ENCODE measurements at places on chromosomes 4 and X.

DNA sequence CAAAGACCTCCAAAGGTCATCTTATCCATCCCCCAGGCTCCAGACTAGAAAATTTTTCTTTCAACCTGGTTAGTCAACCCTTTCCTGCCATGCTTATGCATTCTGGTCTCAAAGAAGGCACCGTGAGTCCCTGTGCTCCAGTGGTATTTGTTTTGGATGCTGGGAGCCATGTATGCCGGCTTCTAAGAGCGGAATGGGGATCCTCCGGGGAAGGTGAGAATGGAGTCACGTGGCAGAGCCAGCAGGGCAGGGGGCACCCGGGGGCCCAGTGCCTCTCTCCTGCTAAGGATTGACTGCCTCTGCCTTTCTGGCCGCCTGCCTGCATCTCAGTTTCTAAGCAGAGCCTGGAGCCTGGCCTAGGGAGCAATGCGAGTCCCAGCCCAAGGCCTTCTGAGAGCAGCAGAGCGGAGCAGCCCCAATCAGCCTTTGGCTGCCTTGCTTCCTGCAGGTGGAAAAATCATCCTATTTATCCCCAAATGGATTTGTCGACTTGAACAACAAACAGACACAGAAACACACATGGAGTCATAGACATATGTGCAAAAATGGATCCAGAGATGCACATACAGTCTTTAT lies 141.0 kb downstream of the PJA1 start:
- DNase-seq: no peak
- H3K27me3 ChIP-seq: no peaks in the 10 kb centered on the region
- no peak overlapping the region for H3K27ac ChIP-seq

DNA sequence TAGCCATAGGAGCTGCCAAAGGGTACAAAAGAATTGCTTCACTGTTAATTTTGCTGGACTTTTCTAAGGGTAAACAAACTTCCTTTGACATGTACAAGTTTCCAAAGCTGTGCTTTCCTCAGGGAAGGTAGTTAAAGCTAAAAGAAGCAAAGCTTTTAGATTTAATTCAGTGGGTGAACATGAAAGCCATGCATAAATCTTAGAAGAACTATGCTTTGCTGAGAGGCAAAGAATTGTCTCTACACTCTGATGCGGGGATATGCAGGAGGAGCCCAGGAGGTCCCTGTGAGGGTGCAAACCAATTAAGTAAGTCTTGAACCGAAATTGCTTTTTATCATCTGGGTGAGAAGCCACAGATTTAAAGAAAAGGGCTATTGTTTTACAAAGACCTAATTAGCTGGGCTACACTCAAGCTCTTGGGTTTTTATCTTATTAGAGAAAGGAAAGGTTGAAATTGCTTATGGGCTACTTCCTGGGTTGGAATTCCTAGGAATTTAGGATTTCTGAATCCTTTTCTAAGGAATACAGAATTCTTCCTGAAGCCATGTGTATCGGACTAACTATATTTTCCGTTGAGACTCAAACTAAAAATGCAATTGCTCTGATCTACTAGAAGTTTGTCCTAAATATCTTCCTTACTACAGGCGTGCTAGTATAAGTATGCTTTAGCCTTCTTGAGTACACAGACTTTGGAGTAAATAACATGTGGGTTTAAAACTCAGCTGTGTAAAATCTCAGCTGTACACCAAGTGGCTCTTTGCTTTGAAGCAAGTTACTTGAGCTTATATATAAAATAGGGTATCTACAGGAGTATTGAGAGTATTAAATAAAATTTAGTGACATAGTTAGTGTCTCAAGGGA lies 188.4 kb upstream of the ANK2 start:
- no peaks in the 10 kb centered on the region for H3K27me3 ChIP-seq
- H3K4me1 ChIP-seq: no peaks in the 10 kb centered on the region
- H3K36me3 ChIP-seq: no peaks in the 10 kb centered on the region
- no peak overlapping the region for H3K4me3 ChIP-seq

DNA sequence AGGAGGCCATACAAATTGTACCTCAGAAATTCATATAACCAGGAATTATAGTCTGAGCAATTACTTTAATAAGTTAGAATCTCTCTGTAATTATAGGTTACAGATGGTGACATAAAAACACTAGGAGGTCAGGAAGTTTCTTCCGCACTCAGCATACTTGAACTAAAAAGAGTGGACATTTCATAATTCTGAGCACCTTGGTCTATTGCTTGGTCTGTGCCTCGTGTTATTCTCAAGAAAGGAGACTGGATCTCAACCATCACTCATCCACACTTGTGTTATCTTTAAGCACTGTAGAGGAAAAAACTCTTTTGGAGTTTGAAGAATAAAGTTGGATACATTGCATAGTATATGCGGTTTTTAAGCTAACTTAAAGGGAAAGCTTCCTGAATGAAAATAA lies 91.1 kb downstream of the SYNPO2 start:
- no peak overlapping the region for H3K4me3 ChIP-seq
- H3K27ac ChIP-seq: no peak overlapping the region
- H3K36me3 ChIP-seq: no peaks in the 10 kb centered on the region
- no peaks in the 10 kb centered on the region for H3K4me1 ChIP-seq

GRCh38 chr4:184228056-184228705 lies 10.5 kb upstream of the ENPP6 start:
- DNase-seq: no peak
- H3K4me1 ChIP-seq: peaks cover 21% of the 10 kb centered on the region
- H3K36me3 ChIP-seq: no peaks in the 10 kb centered on the region
- no peak overlapping the region for H3K27ac ChIP-seq

DNA sequence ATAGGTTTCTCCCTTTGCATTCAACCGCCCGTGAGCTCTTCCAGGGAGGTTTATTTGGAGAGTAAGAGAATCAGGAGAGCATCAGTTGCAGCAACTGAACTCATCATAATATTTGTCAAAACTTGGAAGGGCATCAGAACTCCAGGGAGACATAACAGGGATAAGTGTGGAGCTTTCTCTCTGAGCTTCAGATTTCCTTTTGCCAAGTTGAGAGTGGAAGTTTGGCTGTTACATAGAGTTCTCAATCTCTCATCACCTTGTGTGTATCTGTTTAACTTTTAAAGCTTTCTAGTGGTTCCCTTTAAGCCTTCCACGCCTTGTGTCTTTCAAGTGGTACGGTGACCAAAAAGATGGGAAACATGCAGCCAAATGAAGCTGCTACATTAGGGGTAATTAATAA lies 18.8 kb downstream of the BMP3 start:
- H3K4me3 ChIP-seq: no peak overlapping the region
- H3K27ac ChIP-seq: no peak overlapping the region
- H3K36me3 ChIP-seq: no peaks in the 10 kb centered on the region

GRCh38 chrX:87160435-87161010 lies 357.1 kb upstream of the KLHL4 start:
- DNase-seq: no peak
- H3K27ac ChIP-seq: no peak overlapping the region
- no peaks in the 10 kb centered on the region for H3K27me3 ChIP-seq
- H3K4me1 ChIP-seq: no peaks in the 10 kb centered on the region
- H3K36me3 ChIP-seq: no peaks in the 10 kb centered on the region

- H3K27ac ChIP-seq: no peak overlapping the region
- no peaks in the 10 kb centered on the region for H3K36me3 ChIP-seq
Measured at GRCh38 chr4:28435314-28435713, 1574.7 kb downstream of the STIM2 start.

DNA sequence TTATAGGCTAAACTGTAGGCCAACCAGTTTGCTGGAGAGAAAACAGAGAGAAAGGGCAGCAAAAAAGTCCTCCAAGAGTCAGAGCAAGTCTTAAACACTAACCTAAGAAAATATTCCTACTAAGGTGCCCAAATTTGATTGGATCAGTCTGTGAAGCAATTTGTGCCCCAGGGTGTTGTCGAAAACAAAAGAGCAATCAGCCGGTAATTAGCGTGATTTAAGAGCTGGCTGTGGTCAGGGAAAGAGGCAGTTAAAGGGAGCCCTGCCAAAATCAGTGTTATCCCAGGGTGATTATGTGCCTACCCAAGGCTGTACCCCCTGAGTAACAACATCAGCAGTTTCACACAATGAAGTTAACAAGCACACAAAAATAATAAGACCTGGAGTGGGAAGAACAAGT lies 6.4 kb upstream of the BRWD3 start:
- H3K4me1 ChIP-seq: peaks cover 6% of the 10 kb centered on the region
- no peaks in the 10 kb centered on the region for H3K36me3 ChIP-seq
- H3K27me3 ChIP-seq: no peaks in the 10 kb centered on the region
- no peak for DNase-seq
- H3K27ac ChIP-seq: no peak overlapping the region

DNA sequence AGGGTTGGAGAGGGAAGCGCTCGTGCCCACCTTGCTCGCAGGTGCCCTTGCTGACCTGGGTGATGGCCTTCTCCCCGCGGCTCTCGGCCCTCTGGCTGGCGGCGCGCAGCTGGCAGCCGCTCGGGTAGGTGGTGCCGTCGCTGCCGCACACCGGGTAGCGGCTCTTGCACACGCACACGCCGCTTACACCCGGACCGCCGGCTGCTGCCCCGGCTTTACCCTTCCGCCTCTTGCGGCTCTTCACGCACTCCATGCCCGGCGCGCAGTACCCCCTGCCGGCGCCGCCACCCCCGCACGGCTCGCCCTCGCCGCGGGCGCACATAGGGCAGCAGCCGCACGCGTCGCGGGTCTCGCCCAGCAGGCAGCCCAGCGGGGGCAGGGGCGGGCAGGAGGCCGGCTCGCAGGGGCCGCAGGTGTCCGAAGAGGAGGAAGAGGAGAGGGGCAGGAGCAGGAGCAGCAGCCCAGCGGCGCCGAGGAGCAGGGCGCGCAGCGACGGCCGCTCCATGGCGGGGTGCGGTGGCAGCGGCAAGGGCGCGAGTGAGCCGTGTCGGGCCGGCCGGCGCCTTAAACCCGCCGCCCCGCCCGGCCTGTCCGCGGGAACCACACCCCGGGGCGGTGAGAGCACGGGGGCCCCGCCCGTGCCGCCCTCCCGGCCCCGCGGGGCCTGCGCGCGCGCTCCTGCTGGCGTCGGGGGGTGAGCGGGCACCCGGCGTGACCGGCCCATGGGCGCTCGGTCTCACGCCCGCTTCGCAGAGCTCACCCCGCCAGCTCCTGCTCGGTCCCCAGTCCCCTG lies at the start of gene IGFBP7:
IGFBP7 (minus strand) TSS at position 539 of the 793 bp plus-strand sequence; CDS start at position 505, 34 bp downstream.
- H3K27me3 ChIP-seq: peaks cover 38% of the 10 kb centered on the region
- DNase-seq: no peak
- H3K4me3 ChIP-seq: peak within 1 kb of the TSS; percentile 40
- peaks cover 14% of the 10 kb centered on the region for H3K4me1 ChIP-seq
- H3K36me3 ChIP-seq: no peaks in the 10 kb centered on the region

- H3K27me3 ChIP-seq: peaks cover 2% of the 10 kb centered on the region
- H3K27ac ChIP-seq: no peak overlapping the region
- H3K36me3 ChIP-seq: no peaks in the 10 kb centered on the region
- H3K4me1 ChIP-seq: no peaks in the 10 kb centered on the region
- DNase-seq: no peak
- no peak overlapping the region for H3K4me3 ChIP-seq
Measured at GRCh38 chr4:20847124-20847747, 147.0 kb downstream of the PACRGL start.

DNA sequence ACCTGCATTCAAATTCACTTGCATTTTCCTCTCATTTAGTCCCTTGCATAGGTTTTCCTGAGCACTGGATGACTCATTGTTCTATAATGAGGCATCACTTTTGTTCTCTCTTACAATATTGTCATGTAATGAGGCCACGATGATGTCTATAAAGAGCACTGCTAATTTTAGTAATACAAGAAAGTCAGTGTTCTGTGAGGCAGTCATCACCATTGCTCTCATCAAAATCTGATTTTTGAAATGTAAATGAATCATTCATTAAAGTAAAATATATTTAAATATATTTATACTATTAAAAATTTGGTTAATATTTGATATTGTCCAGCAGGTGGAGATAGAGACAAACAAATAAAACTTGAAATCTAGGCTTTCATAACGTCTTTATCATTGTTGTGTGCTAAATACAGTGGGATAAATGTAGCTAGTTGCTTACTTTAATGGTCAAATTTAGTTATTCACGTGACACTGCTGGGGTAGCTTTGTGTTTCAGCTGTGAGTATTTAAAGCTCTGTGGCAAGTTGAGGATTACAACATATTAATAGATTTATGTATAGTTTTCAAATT lies 15.4 kb downstream of the HMGB2 start:
- H3K4me1 ChIP-seq: no peaks in the 10 kb centered on the region
- DNase-seq: peak; percentile 57
- H3K27ac ChIP-seq: no peak overlapping the region
- H3K36me3 ChIP-seq: peaks cover 25% of the 10 kb centered on the region

- no peak overlapping the region for H3K27ac ChIP-seq
- peaks cover 63% of the 10 kb centered on the region for H3K4me1 ChIP-seq
- DNase-seq: no peak
- H3K36me3 ChIP-seq: peaks cover 63% of the 10 kb centered on the region
- H3K27me3 ChIP-seq: no peaks in the 10 kb centered on the region
Measured at GRCh38 chr4:2939383-2940243, 23.6 kb downstream of the NOP14 start.

GRCh38 chrX:41086627-41086932 lies 1.3 kb downstream of the USP9X start:
- peak overlapping the region; percentile 86 for H3K4me3 ChIP-seq
- H3K27me3 ChIP-seq: no peaks in the 10 kb centered on the region
- H3K4me1 ChIP-seq: peaks cover 6% of the 10 kb centered on the region

DNA sequence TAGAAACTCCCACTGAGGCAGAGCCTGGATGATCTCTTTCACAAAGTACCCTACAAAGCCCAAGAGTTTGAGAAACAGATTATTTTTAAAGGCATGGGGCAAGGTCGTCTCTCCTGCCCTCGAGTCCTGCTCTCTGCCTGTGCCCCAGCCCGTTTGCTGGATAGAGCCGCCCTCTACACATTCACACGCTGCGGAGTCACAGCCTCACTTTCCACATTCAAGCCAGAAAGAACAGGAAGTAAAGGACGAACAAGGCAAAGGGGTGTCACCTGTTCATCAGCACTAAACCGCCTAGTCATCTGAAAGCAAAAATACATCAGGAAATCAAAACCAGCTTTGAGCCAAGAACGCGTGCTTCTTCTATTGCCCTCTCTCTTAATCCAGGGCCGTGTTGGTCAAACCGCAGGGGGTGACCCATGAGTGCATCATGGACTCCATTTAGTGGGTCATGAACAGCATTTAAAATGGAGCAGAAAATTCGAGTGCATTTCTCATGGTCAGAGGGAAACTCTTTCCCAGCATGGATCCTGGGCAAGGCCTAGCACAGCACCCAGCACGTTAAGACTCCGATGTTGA lies 83.4 kb downstream of the PHKA2 start:
- DNase-seq: no peak
- H3K27me3 ChIP-seq: no peaks in the 10 kb centered on the region
- H3K36me3 ChIP-seq: peaks cover 20% of the 10 kb centered on the region
- H3K27ac ChIP-seq: no peak overlapping the region
- H3K4me3 ChIP-seq: no peak overlapping the region

DNA sequence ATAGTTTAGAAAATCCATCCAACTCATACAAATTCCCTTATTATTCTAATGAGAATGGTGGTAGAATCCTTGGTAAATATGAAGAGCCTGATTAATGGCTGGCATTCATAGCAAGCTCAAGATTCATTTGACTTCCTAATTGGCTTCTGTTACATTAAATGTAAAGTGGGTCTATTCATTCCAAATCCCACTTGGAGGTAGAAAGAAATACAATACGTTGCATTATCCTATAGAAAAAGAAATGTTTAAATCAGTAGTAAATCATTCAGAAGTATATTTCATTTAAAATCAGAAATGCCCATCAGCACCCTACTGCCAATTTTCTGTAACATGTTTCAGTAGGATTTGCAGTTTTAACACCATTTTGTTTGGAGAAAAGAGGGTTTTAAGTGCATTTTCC lies 6.7 kb downstream of the ADGRG4 start:
- H3K4me1 ChIP-seq: no peaks in the 10 kb centered on the region
- H3K36me3 ChIP-seq: no peaks in the 10 kb centered on the region
- H3K4me3 ChIP-seq: no peak overlapping the region
- no peak for DNase-seq
- no peaks in the 10 kb centered on the region for H3K27me3 ChIP-seq
